Activated CD8-positive, alpha-beta memory T cell treated with anti-CD3 and anti-CD28 coated beads for 1 hour (primary cell): ENCODE measurements at places on chromosomes 6 and 20.

- DNase-seq: no peak
Measured at GRCh38 chr6:149300563-149300962, 16.9 kb upstream of the TAB2 start.

GRCh38 chr6:17091122-17091521 lies 10.7 kb upstream of the STMND1 start:
- DNase-seq: no peak

- no peak for DNase-seq
Measured at GRCh38 chr6:114007516-114007915, 36.6 kb upstream of the HDAC2 start.

GRCh38 chr20:824490-824889 lies 9.0 kb upstream of the FAM110A start:
- no peak for DNase-seq

DNA sequence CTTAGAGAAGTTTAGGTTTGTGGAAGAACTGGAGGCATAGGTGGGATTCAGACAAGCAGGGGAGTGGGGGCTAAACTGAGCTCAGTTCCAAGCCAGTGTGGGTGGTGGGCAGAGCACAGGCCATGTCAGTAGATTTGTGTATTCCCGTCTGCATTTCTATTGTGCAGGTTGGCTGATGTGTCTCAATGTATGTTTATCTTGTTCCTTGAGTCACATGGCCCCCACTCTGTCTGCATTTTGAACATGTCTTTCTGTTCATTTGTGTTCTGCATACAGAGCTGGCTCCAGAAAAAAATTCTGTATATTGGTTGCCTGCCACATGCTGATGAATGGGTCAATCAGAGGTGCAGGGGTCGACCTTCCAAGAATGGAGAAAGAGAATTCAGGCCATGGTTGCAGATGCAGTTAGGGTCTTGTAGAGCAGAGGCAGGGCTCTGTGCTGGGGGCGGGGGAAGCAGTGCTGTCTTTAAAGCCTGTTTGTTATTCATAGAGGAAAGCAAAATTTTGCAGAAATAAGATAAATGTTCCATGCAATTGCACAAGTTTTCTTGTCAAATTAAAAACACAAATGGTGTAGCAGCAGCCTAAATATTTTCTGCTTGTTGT lies 166.7 kb downstream of the CDH26 start:
- no peak for DNase-seq

DNA sequence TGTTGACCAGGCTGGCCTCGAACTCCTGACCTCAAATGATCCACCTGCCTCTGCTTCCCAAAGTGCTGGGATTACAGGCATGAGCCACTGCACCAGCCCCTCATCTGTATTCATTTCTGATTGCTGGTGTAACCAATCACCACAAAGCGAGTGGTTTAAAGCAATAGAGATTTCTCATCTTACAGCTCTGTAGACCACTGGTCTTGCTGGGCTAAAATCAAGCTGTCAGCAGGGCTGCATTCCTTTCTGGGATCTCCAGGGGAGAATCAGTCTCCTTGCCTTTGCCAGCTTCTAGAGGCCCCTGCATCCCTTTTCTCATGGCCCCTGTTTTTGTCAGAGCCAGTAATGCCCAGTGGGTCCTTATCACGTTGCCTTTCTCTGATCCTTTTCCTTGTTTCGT lies 49.9 kb upstream of the PMEPA1 start:
- no peak for DNase-seq

- DNase-seq: no peak
Measured at GRCh38 chr6:46022106-46022948, 6.7 kb upstream of the CLIC5 start.

DNA sequence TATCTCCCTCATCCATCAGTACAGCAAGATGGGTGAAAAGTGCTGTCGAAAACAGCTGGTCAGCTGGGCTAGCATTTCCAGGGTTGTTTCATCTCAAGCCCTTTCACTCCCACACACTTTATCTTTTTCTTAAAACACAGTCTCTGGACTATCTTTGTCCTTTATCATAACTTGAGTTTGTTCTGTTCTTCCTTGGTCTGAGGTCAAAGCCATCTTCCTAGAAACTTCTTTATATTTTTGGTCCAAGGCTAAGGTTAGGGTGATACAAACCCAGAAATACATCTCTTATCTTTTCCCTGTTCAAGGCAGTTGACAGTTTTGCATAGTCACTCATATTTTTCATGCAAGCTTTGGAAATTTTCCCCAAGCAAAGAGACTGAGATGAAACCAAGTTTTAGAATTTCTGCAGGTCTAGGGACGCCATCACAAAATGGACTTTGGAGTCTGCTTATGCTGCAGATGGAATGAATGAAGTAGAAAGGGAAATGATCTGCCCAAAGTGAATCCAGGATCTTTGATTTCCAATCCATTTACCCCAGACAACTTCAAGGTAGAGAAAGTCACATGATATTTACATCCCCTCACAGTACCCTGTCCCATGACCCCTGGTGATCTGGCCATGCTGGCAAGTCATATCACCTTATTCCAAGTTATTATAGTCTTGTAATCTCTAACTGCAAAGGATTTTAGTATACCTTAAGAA lies 297.0 kb downstream of the ZNF217 start:
- no peak for DNase-seq

DNA sequence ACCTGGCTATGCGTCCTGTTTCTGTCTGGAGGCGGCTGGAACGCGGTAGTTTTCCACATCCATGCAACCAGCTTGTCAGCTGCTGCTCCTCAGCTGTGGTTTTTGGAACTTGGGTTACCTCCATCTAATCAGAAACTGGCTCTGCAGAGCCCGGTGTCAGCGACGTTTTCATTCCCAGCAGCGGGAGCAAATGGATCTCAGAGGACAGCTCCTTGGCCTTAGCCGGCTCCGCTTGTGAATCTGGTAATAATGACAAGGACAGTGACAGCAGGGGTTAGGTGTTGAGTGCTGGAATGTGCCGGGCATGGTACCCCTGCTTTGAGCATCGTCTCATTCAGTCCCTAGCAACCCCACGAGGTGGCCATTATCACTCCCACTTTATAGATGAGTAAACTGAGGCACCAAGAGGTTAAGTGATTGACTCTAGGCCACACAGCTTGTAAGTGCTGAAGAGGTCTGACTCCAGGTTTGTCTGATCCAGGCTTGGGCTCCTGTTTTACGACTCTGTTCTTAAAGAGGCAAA lies 1.3 kb downstream of the SLCO4A1 start:
- no peak for DNase-seq

GRCh38 chr6:12030993-12031550 lies 19.0 kb downstream of the HIVEP1 start:
- DNase-seq: no peak

DNA sequence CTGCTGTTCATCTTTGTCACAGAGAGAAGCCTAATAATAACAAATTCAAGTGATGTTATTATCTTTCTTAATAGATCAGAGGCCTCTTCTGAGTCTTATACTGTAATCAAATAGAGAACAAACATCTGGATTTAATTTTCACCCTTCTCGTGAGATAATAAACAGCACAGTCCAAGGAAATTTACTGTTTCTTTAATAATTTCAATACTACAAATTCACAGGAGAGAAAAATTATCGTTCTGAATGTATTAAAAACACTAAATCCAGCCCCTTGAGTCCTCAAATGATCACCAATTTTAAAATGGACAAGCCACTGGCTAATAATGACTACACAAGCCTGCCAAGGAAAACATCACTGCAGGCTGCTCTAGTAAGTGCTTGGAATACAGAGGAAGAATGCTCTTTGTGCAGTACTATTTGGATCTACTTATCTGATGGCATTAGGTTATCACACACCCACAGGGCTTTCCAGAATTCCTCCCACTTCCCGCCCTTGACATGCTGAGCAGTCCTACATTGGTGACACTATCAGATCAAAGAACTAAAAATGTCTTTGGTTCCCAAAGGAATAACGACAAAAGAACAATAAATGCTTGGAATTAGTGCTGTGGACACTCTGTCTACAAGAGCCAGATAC lies 38.1 kb downstream of the SYNE1 start:
- no peak for DNase-seq

- no peak for DNase-seq
Measured at GRCh38 chr6:109257494-109257893, 124.8 kb downstream of the CD164 start.

GRCh38 chr20:25525867-25526266 lies 59.5 kb downstream of the NINL start:
- DNase-seq: no peak

GRCh38 chr6:3339811-3340210 lies 81.1 kb downstream of the PSMG4 start:
- DNase-seq: no peak

GRCh38 chr6:38587766-38588362 lies 51.9 kb downstream of the BTBD9 start:
- DNase-seq: no peak

DNA sequence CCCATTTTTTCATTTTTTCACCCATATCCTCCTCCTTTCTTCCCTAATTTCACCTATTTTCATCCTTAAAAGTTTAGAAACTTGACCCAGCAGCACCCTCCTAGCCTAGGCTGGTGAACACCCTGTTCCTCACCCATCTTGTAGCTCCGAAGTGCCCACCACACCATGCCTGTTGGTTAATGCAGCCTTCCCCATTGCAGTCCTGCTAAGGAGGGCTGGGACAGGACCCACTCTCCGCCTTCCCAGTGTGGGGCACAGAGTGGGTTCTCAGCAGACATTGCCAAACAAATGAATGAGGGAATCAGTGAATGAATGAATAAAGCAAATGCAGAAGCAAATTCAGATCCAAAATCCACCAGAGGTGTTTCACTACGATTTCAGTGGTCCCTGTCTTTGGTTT lies 45.7 kb downstream of the CTCFL start:
- no peak for DNase-seq

GRCh38 chr6:10407674-10408054 lies 7.2 kb downstream of the TFAP2A start:
- no peak for DNase-seq

- no peak for DNase-seq
Measured at GRCh38 chr20:16005021-16005914, 568.0 kb downstream of the KIF16B start.

- no peak for DNase-seq
Measured at GRCh38 chr6:53672237-53672636, 6.7 kb upstream of the KLHL31 start.

GRCh38 chr6:130557481-130558112 lies 191.8 kb downstream of the TMEM200A start:
- DNase-seq: no peak

- no peak for DNase-seq
Measured at GRCh38 chr6:47743744-47744143, 38.1 kb upstream of the OPN5 start.

DNA sequence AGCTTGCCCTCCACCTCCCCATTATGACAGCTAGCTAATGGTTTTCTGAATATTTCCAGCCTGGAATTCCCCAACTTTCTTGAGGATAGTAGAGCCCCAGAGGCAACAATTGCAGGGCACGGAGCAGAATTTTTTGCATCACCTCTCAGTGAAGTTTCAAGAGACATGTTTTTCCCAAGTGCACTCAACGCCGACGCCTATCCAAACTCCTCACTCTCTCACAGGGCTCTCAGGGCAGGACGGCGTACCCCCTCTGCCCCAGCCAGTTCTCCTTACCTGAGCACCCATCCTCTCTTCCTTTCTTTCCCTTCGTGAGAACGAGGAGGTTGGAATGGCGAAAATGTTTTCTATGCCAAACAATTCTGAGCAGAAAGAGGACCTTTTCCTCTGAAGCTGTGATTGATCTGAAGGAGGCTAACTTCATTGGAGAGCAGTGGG lies 83.1 kb upstream of the FOXQ1 start:
- no peak for DNase-seq

DNA sequence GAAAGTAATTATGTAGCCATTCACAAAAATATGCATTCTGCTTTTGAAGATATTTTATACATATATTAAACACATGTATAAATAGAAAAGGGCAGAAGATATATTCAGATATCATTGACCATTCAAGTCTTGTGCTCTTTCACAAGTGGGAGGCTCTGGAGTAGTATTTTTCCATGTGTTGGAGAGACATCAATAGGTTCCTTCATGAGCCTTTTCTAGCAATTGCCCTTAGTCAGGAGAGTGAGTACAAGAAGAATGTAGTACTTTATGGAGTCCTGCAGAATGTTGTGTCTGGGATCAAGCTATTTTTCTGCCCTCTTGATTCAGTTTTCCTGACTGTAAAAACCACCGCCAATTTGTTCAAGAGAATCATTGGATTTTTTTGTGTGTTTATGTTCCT lies 117.9 kb downstream of the LRRC1 start:
- no peak for DNase-seq

GRCh38 chr20:19382386-19383340 lies 170.2 kb downstream of the SLC24A3 start:
- DNase-seq: no peak

GRCh38 chr20:34954904-34955230 lies 739 bp downstream of the GSS start:
- no peak for DNase-seq

GRCh38 chr6:136318676-136319075 lies 29.0 kb upstream of the BCLAF1 start:
- no peak for DNase-seq

DNA sequence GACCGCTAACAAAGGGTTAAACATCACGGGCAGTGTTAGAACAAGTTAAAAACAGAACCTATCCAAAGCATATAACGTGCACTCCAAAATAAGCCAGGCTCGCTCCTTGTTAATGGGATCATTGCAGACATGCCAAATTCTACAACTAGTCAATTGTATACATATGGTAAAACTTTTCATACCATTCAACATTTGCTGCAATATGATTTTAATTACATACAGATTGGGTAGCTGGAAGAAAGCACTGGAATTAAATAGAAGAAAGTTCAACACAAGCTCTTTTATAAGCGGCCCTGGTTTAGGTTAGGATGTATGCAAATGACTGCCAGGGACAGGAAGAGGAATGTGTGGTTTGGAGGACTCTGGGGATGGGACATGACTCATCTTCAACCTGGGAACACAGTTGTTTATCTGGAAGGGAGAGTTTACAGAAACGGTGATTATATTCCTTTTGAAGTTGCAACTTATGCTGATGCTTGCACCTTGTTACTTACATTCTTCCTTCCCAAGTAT lies 62.5 kb upstream of the TIAM2 start:
- no peak for DNase-seq

DNA sequence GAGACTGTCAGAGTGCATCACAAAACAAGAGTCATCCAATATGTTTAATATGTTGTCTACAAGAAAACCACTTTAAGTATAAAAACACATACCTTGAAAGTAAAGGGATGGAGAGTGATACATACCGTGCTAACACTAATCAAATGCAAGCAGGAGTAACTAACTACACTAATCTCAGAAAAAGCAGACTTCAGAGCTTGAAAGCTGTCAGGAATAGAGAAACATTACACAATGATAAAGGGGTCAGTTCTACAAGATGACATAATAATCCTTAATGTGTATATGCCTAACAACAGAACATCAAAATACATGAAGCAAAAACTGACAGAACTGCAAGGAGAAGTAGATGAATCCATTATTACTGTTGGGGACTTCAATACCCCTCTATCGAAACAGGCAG lies 59.7 kb upstream of the SMIM29 start:
- no peak for DNase-seq

GRCh38 chr6:108604156-108604555 lies 43.4 kb downstream of the FOXO3 start:
- DNase-seq: no peak
